ENCODE measurements at places on chromosomes 4 and X.
A peak's percentile ranks its signal among the peaks of the same experiment; 100 is the strongest.

DNA sequence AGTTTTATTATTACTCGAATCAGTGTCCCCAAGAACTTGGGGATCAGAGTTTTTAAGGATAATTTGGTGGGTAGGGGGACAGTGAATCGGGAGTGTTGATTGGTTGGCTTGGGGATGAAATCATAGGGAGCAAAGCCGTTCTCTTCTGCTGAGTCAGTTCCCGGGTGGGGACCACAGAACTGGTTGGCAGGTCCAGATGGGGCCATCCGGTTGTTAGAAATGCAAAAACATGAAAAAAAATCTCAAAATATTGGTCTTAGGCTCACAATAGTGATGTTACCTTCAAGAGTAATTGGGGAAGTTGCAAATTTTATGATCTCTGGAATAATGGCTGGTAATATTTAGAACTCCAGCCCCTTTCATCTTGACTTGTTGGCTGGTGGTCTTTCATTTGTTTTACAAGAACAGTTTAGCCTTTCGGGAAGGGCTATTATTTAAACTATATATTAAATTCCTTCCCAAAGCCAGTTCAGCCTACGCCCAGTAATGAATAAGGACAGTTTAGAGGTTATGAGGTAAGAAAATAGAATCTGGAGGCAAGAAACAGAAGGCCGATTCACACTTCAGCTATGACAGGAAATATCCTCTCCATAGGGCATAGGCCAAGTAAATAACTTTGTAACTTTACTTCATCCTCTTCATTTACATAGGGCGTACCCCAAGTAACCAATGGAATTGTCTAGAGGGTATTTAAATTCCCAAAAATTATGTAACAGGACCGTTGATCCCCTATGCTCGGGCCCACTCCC lies 164.1 kb upstream of the STS start:
- DNase-seq, result no peak

- peak; percentile 95 for DNase-seq
Observed at GRCh38 chr4:128809477-128810330, at the start of gene JADE1. JADE1 (plus strand) TSS chr4:128809700; CDS start chr4:128831759, 22,059 bp downstream.

GRCh38 chr4:155402941-155403340 lies 26.2 kb upstream of the MAP9 start:
- no peak for DNase-seq

- DNase-seq, result peak; percentile 90
Observed at GRCh38 chr4:7375427-7375826, 59.3 kb downstream of the PSAPL1 start.

DNA sequence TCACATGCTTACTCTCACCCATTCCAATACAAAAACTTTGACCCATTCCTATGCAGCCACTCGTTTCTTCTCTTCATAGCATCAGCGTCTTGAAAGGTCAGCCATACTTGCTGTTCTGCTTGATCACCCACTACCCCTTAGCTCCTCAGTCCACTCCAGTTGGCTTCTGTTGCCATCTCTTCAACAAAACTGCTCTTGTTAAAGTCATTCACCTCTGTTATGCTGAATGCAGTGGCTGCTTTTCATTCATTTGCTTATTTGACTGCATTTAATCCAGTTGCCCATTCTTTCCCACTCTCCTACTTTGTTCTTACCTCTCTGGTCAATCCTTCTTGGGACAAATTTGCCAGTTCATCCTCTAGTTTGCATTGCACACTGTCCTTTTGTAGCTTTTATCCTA lies 24.9 kb downstream of the CEP135 start:
- DNase-seq, result no peak

DNA sequence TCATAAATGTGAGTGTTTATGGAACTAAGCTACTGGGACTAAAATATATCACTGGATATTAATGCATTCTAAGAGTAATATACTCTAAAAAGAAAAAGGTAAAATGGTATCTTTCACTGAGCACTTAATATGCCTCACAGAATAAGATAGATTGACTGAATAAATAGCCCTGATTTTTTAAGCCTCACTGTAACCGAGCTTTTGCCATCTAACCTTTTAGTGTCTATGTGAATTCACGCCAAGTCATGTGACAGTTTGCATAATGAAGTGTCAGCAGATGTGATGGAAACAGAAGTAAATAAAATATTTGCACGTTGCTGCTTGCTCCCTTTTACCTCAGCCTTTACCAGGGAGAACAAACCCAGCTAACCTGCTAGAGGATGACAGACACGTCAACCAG lies 119.7 kb upstream of the NWD2 start:
- DNase-seq, result no peak

- no peak for DNase-seq
Observed at GRCh38 chr4:158395889-158396288, 125.8 kb upstream of the RXFP1 start.

GRCh38 chr4:54231768-54232688 lies 2.9 kb downstream of the PDGFRA start:
- peak; percentile 63 for DNase-seq

DNA sequence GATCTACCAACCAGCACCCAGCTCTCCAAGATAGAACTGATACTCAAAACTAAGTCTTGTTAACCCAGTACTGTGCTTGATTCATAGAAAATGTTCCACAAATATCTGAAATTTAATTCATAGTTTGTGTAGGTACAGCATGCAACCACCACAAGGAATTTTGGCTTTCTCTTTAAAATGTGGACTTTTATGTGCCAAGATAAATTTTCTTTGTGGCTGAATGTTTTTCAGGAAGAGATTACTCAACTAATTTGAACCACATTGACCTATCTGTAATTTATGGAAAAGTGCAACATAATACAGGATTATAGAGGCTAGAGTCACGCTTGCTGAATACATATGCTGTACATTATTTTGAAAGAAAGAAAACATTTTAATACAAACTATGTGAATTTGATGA lies 730.8 kb downstream of the IL1RAPL1 start:
- peak; percentile 21 for DNase-seq
